Skeletal muscle cell (primary cell): ENCODE measurements at places on chromosomes 2 and 18.

DNA sequence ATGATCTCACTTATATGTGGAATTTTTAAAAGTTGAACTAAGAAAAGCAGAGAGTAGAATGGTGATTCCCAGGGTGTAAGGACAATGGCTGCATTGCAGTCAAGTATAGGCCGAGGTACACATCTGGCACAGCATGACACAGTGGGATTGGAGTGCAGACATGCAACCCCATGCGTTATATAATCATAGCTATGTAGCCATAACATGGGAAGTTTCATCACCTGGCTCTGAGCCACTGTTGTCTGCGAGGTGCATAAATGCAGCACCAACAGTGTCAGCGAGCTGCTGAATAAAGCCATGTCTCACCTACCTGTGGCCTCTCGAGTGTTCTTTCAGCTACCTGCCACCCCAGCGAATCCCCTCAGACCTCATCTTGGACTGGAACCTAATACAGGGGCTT lies 61.7 kb downstream of the CDC42EP3 start:
- no peak for DNase-seq

DNA sequence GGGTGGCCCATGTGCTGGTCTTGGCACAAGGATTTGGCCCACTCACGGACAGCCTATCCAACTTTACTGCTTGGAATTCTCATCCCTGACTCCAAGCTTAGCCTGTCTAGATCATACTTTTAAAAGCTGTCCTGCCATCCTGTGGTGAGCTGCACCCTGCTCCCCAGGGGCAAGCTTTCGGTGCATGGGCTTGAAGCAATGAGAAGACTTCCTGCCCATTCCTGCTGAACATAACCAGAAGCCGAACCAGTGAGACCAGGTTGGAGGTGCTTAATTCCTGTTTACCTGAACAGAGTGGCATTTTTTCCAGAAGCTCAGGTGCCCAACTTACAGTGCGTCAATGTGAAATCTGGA lies 154.5 kb downstream of the ANTXR1 start:
- DNase-seq: no peak

GRCh38 chr18:42583283-42583731 lies 532.2 kb downstream of the RIT2 start:
- no peak for DNase-seq

- DNase-seq: no peak
These were observed 3.1 kb upstream of the CIB4 start for GRCh38 chr2:26644188-26644835.

- DNase-seq: no peak
These were observed 165.8 kb downstream of the GPD2 start for GRCh38 chr2:156601855-156602551.

GRCh38 chr2:110766291-110766690 lies 33.9 kb downstream of the ACOXL start:
- DNase-seq: no peak

GRCh38 chr2:63434024-63435001 lies 154.0 kb downstream of the WDPCP start:
- no peak for DNase-seq

DNA sequence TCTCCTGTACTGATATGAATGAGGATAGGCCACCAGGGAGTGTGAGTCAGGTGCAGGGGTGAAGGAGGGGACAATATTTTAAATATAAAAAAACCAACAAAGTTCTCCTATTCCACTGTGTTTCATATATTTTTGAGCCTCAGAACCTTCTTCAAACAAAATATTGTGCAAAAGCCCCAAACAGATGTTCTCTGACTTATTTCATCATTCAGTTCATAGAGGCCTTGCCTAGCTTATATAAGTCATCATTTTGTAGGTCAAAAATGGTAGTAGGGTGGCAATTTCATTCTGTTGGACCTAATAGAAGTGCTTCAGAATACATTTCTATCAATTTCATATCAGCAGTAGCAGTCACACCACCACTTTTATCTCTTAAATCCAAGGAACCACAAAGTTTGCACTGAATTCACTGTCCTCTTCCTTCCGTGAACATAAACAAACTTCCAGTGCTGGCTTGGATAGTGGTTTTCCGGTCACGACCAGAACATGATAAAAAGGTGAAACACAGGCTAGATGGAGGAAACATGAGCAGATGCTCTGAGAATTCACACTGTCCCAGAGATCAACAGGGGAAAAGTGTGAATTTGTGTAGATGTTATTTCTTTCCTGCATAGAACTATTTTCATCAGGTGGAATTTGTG lies 99.1 kb downstream of the EN1 start:
- no peak for DNase-seq
